ENCODE measurements at places on chromosomes 1 and 21. TPM values are rescaled to one million over a fixed set of nuclear protein-coding genes. Genes with fewer than 3 reads are reported as not detected.

Gene TRAF3IP3
- total RNA-seq: 4.3 TPM

Gene AKNAD1
- total RNA-seq: 7.5 TPM

Gene UTS2
- total RNA-seq: not detected

Gene PRDX6
- total RNA-seq: 337 TPM

Gene CDA
- total RNA-seq: 4.8 TPM

Gene COL16A1
- total RNA-seq: 35.1 TPM

Gene FAM163A
- total RNA-seq: 0.50 TPM

Gene F5
- not detected for total RNA-seq

Gene PRDX1
- total RNA-seq: 305 TPM

Gene LYSMD1
- 12.0 TPM for total RNA-seq

Gene DIO1
- total RNA-seq: not detected

Gene PRPF38A
- 21.7 TPM for total RNA-seq

Gene NGF
- 7.5 TPM for total RNA-seq

Gene LCE1B
- not detected for total RNA-seq

Gene SV2A
- total RNA-seq: 8.6 TPM

Data from esophagus muscularis mucosa (tissue), 4 donors.